T-helper 17 cell (primary cell): ENCODE measurements at places on chromosomes 13 and 19. TPM values are rescaled to one million over a fixed set of nuclear protein-coding genes. Genes with fewer than 3 reads are reported as not detected.

DNA sequence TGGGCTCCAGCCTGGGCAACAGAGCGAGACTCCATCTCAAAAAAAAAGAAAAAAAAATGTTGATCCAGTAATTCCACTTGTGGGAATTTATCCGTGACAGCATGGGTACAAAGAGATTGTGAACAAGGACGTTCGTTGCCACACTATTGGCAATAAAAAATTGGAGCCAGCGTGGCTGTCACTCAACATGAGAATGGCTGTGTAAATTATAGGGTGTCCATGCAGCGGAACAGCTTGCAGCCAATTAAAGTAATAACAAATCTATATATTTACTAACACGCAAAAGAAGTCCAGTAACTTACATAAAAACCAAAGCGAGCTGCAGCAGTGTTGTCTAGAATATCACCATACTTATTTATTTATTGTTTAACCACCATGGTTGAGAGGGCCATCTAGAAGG, 19.3 kb downstream of the DPF1 start:
- DNase-seq, result no peak

DNA sequence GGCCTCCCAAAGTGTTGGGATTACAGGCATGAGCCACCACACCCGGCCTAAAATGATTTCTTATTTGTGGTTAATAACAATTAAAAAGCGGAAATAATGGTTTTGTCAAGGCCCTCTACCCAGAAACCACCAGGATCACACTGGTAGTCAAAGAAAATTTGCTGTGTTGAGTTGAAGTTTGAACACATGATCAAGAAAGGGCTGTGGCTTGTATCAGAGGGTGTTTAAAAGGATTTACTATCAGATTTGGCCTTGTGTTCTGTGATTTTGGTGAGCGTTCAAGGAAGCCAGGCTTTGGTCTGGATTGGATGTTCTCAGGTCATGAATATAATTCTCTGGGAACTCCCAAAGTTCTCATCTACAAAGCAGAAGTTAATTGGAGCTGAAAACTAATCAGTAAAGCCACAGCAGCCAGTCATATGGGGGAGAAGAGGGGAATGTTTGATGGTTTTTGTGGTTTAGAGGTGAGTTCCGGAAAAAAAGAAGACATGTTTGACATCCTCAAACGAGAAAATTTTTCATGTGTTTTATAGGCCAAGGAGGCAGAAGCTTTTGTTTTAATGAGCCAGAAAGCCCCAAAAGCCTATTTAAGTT, 10.6 kb upstream of the ZNF556 start:
- DNase-seq, result no peak

- DNase-seq, result no peak
These were observed 179.1 kb upstream of the MIR17HG start for GRCh38 chr13:91168386-91168711.

- no peak for DNase-seq
These were observed 4.0 kb upstream of the ZNF8 start for GRCh38 chr19:58274771-58275201.

TMEM38A gene
- 0.27 TPM for total RNA-seq

DNA sequence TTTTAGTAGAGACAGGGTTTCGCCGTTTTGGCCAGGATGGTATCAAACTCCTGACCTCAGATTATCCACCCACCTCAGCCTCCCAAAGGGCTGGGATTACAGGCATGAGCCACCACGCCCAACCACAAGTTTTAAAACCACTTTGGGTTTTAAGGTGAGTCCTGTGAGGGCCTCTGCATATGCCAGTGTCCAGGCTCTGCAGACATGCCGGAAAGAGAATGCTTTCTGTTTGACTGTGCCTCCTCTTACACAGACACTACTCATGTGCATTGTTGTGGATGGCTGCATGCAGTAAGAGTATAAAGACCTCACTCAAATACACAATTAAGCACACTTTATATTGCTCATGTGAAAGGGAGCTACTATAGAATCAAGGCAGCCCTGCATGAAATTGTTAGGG, 20.8 kb upstream of the SLC25A30 start:
- DNase-seq, result no peak

- no peak for DNase-seq
These were observed 29.9 kb downstream of the ZDHHC20 start for GRCh38 chr13:21429211-21429610.

DNA sequence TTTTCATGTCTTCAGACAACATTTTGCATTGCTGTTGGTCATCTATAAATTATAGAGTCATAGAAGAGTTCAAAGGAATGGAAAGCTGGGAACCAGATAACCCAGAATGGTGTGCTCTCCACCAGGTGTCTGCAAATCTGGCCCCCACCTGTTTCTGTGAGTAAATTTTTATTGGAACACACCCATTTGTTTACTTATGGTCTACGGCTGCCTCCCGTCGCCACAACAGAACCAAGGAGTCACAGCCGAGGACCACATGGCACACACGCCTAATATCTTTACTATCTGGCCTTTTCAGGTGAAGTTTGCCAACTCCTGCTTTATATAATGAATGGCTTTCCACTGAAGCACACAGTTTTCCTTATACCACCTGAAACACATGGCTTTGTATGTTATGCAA, 58.2 kb downstream of the EFNB2 start:
- no peak for DNase-seq

SLITRK6 gene
- total RNA-seq, result not detected

GTF2F2 gene
- total RNA-seq, result 12.2 TPM

ZNF274 gene
- 41.0 TPM for total RNA-seq

DNA sequence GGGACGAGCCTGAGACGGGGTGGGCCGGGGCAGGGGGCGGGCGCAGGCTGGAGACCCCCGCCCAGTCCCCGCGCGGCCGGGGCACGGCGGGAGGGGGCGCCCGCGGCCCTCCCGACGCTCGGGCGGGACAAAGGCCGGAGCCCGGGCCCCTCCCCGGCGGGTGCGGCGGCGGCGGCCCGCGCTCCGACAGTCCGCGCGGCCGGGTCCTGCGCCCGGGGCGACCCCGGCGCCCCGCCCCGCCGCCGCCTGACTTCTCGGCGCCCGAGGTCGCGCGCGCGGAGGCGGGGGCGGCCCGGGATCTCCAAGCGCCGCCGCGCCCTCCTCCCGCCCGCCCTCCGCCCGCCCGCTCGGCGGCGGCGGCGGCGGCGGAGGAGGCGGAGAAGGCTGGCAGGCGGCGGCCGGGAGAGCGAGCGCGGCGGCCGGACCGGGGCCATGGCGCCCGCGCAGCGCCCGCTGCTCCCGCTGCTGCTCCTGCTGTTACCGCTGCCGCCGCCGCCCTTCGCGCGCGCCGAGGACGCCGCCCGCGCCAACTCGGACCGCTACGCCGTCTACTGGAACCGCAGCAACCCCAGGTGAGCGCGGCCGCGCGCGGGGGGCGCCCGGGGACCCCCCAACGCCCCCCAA, at the start of gene EFNA2:
Gene EFNA2 (plus strand): TSS at position 137 of the 624 bp plus-strand sequence. CDS start 296 bp downstream, at position 433.
- no peak for DNase-seq

DNA sequence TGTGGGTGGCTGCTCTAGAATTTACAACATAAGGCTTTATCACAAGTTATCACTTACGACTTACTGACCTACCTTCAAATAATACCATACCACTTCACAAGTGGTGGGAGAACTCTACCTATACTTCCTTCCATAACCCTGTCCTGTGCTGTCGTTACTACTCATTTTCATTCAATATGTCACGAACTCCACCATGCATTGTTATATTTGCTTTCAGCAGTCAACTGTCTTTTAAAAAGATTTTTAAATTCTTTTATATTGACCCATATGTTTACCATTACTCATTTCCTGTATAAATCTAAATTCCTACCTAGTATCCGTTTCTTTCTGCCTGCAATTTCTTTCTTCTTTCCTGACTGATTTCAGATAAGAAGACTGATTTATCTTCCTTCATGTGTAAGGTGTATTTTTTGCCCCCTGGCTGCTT, 200.0 kb downstream of the KLF12 start:
- no peak for DNase-seq

GRCh38 chr19:45250216-45250831, 747 bp upstream of the MARK4 start:
- DNase-seq, result no peak

DNA sequence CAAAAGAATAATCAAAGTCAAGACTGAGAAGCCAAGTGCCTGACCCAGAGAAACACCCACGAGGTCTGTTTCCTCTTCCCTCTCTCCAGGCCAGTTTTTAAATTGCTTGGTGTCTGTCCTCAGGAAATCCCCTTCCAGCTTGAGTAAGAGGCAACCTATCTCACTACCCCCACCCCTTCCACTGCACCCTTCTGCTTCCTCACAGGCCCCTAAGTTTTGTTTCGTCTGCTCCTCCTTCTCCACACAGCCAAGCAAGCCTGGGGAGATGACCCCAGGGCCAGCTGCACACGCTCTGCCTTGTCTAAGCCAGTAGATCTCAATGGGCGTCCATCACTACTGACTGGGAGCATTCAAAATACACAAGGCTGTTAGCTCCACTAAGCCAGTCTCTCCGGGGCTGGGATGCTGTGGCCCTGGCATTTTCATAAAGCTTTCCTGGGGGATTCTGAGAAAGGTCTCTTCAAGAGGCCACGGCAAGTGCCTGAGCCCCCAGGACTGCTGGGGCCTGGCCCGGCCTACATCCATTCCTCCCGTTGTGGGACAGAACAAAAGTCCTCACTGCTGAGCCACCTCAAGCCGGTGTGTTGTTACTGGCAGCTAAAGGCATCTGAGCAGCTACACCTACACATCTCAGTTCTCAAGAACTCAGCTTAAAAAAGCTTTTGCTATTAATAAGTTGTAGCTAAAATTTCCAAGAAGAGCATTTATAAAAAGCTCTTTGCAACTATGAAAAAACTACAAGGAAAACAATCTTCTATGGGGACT, 14.9 kb upstream of the IL4I1 start:
- DNase-seq, result no peak

- no peak for DNase-seq
These were observed 425.5 kb downstream of the PCDH20 start for GRCh38 chr13:60990032-60990733.

DNA sequence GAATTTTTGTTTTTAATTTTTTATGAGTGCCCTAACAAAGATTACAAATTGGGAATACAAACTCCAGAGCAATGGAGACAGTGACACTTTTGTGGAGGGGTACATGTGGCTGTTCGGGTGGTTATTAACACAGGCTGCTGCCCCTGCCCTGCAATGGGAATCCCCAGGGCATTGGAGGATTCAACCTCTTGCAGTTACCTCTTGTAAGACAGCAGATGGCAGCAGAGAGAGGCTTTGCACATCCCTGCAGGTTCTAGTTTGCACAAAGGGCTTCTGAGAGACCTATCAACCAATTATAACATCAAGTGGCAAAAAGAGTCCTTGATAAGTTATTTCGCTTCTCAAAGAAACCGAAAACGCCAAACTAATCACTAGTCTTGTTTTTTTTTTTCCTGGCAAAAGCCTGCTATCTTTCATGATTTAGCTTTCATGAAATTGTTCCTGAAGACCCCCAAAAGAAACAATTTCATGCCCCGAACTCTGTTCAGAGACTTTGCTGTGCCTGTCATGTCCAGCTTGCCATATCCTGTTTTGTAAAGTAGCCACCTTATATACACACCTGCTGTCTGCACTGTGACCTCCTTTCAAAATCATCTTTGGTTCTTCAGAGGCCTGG, 10.4 kb downstream of the GJB2 start:
- no peak for DNase-seq

MAMSTR gene
- 0.60 TPM for total RNA-seq

GRCh38 chr19:1376415-1376805, 7.3 kb upstream of the NDUFS7 start:
- DNase-seq, result no peak
